ENCODE measurements at places on chromosomes 6 and 20.

DNA sequence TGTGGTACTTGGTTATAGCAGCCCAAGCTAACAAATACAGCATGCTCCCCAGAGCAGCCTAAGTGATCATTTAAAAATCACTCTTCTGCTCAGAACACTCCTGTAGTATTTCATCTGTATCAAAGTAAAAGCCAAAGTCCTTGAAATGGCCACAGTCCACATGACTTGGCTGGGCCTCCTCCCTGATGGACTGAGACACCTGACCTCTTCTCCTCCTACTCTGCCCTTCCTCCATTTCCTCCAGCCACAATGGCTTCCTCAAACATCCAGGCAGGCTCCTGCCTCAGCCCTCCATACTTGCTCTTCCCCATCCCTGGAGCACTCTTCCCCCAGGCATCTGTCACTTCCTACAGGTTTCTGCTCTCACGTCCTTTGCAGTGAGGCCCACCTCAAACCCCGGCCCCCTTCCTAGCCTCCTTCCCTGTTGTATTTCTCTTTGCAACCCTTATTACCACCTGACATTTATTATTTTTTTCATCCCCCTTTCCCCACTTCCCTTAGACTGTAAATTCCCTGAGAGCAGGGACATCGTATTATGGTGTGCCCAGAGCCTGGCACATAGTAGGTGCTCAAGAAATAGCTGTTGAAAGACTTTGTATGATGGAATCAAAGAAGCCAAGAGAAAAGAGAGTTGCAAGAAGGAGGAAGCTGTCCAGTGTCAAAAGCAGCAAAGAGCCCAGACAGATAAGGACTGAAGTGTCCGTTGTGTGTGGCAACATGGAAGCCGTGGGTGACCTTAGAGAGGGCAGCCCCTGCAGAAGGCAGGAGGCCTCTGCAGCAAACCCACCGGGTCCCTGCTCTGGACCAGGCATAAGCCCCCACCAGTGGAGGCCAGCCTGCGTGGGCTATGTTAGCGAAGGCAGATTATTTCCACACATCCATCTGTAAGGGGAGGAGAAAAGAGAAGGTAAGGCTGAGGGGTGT, 87.5 kb downstream of the TRERF1 start:
- no peak for DNase-seq

DNA sequence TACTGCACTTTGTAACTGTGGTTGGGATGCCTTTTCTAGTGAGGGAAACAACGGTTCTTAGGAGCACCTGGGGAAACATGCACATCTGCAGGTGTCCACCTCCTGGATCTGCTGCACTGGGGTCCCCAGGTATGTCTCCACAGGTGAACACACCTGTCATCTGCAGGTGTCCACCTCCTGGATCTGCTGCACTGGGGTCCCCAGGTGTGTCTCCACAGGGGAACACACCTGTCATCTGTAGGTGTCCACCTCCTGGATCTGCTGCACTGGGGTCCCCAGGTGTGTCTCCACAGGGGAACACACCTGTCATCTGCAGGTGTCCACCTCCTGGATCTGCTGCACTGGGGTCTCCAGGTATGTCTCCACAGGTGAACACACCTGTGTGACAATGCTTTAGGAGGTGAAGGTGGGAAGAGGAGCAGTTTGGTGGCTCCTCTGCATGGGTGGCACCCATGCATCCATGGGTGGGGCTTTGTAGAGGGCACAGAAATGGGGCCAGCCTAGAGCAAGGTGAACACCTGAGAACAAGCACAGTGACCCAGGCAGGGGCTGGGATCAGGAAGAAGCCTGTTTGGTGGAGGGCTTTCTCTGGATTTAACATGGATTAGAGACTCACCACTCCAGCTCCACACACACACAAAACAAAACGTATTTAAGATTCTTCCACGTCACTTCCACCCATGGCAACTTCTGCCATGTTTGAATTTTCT, 206.0 kb upstream of the CDH4 start:
- no peak for DNase-seq

- no peak for DNase-seq
Observed at GRCh38 chr6:13496513-13497190, 9.3 kb upstream of the GFOD1 start.

GRCh38 chr6:130019326-130020072, 1.1 kb downstream of the L3MBTL3 start:
- DNase-seq: peak; percentile 30

DNA sequence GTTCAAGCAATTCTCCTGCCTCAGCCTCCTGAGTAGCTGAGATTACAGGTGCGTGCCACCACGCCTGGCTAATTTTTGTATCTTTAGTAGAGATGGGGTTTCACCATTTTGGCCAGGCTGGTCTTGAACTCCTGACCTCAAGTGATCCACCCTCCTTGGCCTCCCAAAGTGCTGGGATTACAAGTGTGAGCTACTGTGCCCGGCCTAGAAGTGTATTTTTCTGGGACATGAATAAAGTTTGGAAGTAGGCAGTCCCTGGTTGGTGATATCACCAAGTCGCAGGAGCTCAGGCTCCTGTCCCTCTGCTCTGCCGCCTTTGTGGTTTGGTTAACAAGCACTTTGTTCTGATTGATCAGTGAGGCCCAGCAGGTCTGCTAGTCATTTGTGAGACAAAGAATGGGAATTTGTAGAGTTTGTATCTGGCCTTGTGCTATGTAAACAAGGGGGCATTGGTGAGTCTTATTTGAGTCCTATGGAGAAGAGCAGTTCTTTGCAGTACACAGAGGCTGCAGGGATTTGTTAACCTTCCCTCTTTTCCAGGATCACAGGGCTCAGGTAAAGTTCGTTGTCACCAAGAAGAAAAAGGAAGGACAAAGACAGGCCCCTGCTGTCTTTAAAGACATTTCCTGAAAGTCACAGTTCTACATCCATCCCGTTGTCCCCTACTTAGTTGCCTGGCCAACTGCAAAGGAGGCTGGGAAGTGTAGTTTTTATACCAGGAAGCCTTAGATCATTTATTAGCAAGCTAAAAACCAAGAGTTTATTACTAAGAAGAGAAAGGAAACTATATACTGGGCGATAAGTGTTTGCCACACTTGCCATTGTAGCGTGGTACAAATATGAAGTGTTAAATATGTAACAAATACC, 13.1 kb downstream of the MTHFD1L start:
- DNase-seq: no peak

- peak; percentile 21 for DNase-seq
Observed at GRCh38 chr20:3563548-3564177, 92.8 kb downstream of the ATRN start.

GRCh38 chr6:25599516-25600085, 52.4 kb upstream of the SCGN start:
- DNase-seq: no peak

DNA sequence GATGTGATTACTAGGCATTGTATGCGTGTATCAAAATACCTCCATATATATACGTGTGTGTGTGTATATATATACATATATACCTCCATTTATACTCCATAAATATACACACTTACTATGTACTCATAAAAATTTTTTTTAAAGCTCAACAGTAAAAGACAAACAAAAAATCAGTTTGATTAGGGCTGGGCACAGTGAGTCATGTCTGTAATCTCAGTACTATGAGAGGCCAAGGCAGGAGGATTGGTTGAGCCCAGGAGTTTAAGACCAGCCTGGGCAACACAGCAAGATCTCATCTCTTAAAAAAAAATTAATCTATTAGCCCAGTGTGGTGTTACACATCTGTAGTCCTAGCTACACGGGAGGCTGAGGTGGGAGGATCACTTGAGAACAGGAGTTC, 24.6 kb downstream of the PDSS2 start:
- no peak for DNase-seq

Data from NCI-H1417 (cell line).